ENCODE measurements at places on chromosomes 7 and 10.

DNA sequence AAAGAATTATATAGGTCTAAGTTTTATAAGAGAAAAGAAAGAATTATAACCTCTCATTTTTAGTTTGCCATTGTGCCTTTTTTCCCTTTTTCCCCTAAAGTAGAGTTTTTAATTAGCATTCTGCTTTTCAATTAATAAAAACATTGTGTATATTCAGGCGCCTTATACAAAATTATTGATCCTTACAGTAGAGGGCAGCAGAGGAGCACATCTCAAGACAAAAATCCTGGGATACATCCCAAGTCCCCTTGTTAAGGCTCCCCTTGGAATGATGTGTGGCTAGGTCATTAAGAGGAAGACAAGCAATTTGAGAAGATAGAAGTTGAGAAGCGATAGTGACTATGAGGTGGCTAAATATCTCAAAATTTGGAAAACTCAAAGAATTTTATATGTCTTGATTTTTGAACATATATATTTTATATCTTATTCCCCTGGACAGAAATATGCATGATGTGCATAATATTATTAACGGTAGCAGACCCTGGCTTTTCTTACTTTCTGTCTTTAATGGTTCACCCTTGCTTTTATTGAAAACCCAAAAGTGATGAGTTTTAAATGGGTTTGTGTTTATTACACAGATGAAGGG lies 19.1 kb upstream of the TPK1 start:
- DNase-seq, result peak; percentile 25

DNA sequence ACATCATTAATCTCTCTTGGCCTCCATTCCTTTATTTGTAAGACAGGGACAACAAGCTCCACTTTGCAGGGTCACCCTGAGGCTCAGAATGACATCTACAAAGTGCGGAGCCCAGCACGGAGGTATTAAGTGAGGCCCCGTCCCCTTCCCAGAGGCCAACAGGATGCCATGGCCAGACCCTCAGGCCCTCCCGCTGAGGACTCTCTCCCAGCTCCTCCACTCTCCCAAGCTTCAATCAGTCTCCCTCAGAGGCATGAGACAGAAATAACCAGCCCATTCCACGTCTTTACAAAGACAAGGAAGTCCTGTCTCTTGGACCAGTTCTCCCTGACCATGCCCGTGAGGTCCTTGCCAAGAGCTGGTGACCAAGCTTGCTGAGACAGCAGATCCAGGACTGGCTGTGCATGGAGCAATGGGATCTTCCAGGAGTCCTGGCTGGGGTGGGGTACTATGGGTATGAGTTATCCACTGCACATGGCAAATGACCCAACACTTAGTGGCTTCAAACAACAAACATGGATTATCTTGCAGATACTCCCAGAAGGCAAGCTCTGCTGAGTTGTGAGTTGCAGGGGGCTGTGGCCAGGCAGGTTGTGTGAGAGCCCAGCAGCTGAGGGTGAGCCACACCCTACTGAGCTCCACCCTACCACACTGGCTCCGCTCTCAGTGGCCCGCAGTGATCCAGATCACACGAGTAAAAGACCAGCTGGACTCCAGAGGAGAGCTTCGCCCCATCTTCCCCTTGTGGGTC lies 4.3 kb upstream of the PPIF start:
- no peak for DNase-seq

- peak; percentile 85 for DNase-seq
These were observed 321.1 kb downstream of the PARD3 start for GRCh38 chr10:34494012-34494411.

DNA sequence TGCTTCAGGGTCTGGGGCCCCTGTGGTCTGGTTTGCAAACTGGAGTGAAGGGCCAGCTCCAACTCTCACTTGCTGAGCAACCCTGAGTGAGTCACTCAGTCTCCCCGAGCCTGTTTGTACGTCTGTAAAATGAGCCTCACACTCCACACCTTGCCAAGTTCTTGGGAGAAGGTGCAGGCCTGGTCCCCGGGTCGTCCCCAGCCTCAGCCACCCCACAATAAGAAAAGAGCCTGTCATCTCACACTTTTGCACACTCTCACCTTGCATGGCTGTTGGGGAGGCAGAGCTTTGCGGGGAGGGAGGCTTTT lies 5.2 kb downstream of the GRIFIN start:
- DNase-seq, result peak; percentile 35

DNA sequence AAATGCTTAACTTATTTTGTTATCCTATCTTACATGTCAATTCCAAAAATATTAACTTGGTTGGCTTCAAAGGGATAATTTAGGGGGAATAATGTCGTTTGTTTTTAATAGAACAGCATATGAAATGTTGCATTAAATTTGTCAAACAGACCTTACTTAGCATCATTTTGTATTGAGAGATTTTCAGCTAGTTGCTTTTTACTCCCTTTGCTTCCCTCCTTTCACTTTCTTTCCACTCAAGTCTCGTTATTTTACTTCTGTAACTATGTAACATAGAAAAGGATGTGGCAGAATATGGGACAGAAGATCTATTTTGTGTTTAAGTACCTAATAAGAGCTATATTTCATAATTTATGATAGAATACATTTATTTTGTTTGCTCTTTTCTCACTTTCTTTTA lies 2.6 kb downstream of the PHYHIPL start:
- no peak for DNase-seq

GRCh38 chr10:83253011-83253671 lies 886.2 kb upstream of the GHITM start:
- no peak for DNase-seq

DNA sequence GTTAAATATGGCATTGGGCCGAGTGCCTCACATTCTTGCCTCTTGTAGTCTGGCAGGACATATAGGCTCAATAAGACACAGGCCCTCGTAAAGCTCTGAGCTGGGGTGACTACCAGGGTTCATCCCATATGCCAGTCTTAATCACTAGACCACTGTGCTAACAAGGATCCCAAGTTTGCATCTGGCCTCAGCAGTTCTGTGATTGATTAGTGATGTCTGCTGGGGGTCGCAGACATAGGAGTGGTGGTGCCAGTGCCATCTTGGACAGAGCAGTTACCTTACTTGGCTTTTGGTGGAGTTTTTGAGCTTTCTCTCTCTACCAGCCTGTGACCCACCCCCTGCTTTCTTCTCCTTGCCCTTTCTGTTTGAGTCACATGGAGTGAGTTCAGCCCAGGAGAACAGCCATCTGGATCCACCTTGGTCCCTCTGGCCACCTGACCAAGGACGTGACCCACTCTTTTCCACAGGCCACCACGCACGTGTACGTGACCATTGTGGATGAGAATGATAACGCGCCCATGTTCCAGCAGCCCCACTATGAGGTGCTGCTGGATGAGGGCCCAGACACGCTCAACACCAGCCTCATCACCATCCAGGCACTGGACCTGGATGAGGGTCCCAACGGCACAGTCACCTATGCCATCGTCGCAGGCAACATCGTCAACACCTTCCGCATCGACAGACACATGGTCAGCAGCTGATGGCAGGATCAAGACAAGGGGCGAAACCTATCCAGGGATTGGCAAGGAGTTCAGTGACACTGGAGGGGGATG lies 4.1 kb upstream of the VSIR start:
- no peak for DNase-seq

GRCh38 chr10:132185601-132186487 lies 904 bp upstream of the DPYSL4 start:
- peak; percentile 33 for DNase-seq

- DNase-seq, result no peak
These were observed 21.3 kb downstream of the STMP1 start for GRCh38 chr7:135683609-135684008.

GRCh38 chr7:44375236-44375699 lies 49.9 kb upstream of the CAMK2B start:
- no peak for DNase-seq

- no peak for DNase-seq
These were observed 30.2 kb downstream of the C10orf71 start for GRCh38 chr10:49329146-49329505.

DNA sequence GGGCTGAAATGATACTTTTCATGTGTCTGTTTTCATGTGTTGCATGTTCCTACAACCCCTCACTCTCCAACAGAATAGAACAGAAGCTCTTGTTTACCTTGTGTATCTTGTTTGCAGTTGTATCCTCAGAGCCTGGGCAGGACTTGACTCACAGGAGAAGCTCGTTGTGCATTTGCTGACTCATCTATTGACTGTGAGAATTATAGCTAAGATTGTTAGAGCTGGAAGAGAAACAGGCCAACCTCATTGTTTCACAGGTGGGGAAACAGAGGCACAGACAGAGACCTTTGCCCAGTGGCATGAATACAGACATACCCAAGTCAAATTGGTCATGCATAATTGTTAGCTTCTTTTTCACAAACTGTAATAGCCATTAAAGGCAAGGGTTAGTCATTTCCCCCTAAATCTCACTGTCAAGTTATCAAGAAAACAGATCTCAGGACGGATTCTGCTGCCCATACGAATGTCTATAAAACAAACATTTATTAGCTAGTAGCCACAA lies 4.6 kb upstream of the TSPAN15 start:
- peak; percentile 87 for DNase-seq

- no peak for DNase-seq
These were observed 488.3 kb upstream of the ADARB2 start for GRCh38 chr10:2225609-2226008.

- DNase-seq, result no peak
These were observed 1224.6 kb upstream of the LRRTM3 start for GRCh38 chr10:65701168-65701776.

- DNase-seq, result peak; percentile 27
These were observed 120.3 kb upstream of the PTPRZ1 start for GRCh38 chr7:121752706-121753105.

- no peak for DNase-seq
These were observed 64.6 kb downstream of the PRTFDC1 start for GRCh38 chr10:24887855-24888231.

- no peak for DNase-seq
These were observed 125.9 kb upstream of the PPIF start for GRCh38 chr10:79221110-79222051.

- no peak for DNase-seq
These were observed 542.4 kb upstream of the ADARB2 start for GRCh38 chr10:2279711-2280110.

- DNase-seq, result no peak
These were observed 25.5 kb downstream of the HGF start for GRCh38 chr7:81744389-81744788.

DNA sequence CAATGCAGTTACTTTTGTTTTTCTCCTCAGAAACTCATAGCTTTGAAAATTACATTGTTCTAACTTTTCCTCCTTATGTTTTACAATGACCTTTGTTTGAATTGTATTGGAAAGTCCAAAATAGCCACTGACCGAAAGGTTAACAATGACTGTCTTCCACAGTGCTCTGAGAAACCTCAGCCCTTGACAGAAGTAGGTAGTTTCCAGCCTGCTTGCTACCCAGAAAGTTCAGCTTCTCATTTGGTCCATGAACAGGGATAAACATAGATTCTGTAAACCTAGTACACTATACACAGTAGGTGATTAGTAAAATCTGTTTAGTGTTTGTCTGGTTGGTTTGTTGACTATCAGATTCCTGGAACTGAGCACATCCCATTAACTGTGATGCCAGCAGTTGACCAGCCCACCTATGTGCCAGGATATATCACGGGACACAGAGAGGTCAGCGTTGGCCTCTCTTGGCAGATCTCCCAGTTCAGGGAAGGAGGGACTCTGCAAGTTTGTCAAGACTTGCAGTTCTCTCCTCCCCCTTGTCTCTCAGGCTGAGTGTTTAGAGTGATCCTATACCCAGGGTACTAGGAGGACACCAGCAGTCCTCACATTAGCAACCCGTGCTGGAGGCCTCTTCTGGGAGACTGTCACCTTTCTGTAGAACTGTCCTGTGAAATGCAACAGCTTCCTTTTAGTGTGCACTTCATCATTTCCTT lies 297.6 kb downstream of the ARHGAP12 start:
- no peak for DNase-seq

DNA sequence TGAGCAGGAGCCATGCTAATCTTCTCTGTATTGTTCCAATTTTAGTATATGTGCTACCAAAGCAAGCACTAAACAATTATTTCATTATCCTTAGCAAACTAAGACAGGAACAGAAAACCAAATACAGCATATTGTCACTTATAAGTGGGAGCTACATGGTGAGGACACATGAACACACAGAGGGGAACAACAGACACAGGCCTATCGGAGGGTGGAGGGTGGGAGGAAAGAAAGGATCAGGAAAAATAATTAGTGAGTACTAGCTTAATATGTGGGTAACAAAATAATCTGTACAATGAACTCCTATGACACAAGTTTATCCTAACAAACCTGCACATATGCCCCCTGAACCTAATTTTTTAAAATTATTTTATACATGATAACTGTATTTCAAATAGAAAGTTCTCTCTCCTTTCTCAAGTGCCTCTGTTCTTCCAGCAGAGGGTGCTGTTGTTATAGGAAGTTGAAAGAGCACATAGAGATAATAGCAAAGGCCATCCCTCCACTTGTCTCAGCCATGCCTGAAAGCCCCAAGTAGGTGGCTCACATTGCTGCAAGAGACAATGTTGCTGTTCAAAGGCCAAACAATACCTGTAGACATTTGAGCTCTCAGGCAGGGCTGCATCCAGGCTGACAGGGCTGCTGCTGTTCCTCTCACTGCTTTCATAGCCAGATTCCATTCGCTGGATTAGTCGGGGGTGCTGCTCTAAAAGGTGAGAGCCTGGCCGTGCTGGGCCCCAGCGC lies 33.4 kb upstream of the PPP3CB start:
- DNase-seq, result peak; percentile 83

- no peak for DNase-seq
These were observed 84.5 kb upstream of the PPP2R2D start for GRCh38 chr10:131816157-131816775.

- peak; percentile 57 for DNase-seq
These were observed 196.1 kb upstream of the SVIL start for GRCh38 chr10:29830531-29831512.

GRCh38 chr7:47503281-47503680 lies 78.6 kb downstream of the TNS3 start:
- DNase-seq, result peak; percentile 72

DNA sequence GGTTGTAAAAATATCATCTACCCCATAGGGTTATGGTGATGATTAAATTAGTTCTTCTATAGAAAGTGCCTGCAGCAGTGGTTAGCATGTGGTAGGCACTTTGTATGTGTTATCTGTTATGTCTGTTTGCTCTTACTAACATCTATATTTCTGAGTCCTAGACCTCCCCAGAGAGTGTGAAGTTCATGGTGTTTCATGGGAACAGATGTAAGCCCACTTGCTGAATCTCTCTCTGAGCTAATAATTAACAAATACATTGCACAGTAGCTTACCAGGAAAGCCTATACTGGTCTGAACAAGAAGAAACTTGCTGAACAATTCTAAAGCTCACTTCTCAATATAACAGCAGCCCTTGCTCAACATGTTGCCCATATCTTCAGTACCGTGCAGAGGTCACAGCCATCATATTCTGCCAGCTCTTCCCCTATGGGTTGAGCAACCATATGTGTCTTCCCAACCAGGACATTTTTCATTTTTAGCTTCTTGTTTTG lies 100.1 kb downstream of the NPSR1 start:
- no peak for DNase-seq
